ENCODE measurements at places on chromosomes 4 and X. TPM values are rescaled to one million over a fixed set of nuclear protein-coding genes. Genes with fewer than 3 reads are reported as not detected.

- no peaks in the 10 kb centered on the region for H3K27me3 ChIP-seq
- no peaks in the 10 kb centered on the region for H3K36me3 ChIP-seq
- H3K4me3 ChIP-seq, result peak overlapping the region; percentile 90
- H3K27ac ChIP-seq, result peak overlapping the region; percentile 0
- DNase-seq, result peak; percentile 49
Observed at GRCh38 chrX:154751203-154751668, 359 bp upstream of the GAB3 start.

DNA sequence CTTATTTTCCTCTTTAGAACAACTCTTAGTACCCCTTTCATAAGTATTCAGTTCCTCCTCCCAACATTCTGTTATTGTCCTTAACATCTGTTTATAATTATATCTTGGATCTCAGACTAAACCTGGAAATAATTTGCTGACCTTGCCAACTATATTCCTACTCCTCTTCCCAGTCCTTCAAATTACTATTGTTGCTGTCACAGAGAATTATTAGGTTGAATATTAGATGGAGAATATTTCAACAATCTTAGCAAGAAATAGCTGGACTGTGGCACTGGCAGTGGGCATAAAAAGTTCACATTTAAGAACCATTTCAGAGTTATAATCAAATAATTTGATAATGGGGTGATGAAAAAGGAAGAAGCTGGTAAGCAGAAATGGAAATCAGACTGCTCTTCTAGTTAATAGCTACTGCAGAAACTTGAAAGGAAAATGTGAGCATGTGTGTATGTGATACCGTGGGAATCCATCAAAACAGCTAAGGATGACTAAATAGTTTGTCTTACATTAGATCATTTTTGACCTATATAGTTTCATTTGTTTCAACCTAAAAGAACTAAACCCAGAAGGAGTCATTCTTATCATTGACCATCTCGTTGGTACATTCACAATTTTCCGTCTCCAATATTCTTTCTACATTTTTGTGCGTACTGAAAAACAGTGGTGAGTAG is 43.3 kb upstream of the PRDM8 start:
- no peaks in the 10 kb centered on the region for H3K27me3 ChIP-seq
- peaks cover 10% of the 10 kb centered on the region for H3K36me3 ChIP-seq
- DNase-seq, result no peak
- no peaks in the 10 kb centered on the region for H3K4me1 ChIP-seq

DNA sequence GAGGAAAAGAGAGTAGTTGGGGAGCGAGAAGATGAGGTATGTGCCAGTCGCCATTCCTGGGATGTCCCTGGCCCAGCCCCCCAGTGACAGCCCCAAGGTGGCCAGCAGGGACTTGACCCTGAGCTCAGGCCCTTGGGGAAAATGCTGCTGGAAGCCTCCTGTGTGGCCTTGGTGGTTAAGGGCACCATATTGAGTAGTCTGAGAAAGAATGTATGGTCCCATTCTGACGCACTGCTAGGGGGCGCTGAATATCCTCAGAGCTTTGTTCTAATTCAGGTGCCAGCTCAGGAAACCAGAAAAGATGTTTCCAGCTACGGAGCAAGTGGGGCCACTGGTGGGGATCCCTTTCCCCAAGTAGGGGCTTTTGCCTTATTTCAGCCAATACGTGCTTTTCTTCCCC is 14.0 kb upstream of the UBA6 start:
- H3K4me1 ChIP-seq, result peaks cover 4% of the 10 kb centered on the region
- no peaks in the 10 kb centered on the region for H3K27me3 ChIP-seq
- H3K27ac ChIP-seq, result peak overlapping the region; percentile 58
- H3K36me3 ChIP-seq, result no peaks in the 10 kb centered on the region
- H3K4me3 ChIP-seq, result peak overlapping the region; percentile 29

- no peak overlapping the region for H3K4me3 ChIP-seq
- H3K27me3 ChIP-seq, result no peaks in the 10 kb centered on the region
- H3K27ac ChIP-seq, result no peak overlapping the region
- H3K36me3 ChIP-seq, result peaks cover 7% of the 10 kb centered on the region
- no peak for DNase-seq
Observed at GRCh38 chr4:10606483-10607155, 77.9 kb downstream of the CLNK start.

DNA sequence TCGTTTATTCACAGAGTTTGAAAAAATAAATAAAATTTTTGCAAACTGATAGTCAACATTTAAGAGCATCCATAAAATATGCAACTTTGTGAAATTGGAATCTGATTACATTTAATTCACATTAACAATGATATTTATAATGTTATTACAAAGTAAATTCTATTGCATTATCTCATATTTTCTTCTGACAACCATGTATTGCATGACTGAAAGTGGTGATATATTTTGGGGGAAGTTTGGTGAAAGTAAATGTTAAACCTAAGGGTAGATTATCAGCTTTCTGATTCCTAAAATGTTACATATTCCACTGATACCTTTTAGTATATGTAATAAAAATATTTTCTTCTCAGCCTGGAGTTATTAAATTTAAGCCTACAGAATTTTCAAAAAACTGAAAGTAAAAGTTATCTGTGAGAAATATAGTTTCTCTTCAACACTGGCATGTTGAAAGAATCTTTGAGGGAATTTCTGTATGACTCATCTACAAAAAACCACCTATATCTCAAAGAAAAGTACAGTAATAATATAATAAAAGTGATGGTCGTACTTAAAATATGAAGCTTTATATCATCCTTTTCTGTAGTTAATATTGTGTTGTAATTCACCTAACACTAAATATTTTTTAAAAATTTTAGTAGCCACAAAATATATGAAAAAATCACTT is 1179.6 kb upstream of the PCDH7 start:
- H3K27ac ChIP-seq, result no peak overlapping the region
- H3K27me3 ChIP-seq, result no peaks in the 10 kb centered on the region
- no peaks in the 10 kb centered on the region for H3K4me1 ChIP-seq
- DNase-seq, result no peak
- H3K4me3 ChIP-seq, result no peak overlapping the region
- H3K36me3 ChIP-seq, result no peaks in the 10 kb centered on the region

- peaks cover 6% of the 10 kb centered on the region for H3K4me1 ChIP-seq
- H3K36me3 ChIP-seq, result no peaks in the 10 kb centered on the region
- no peak for DNase-seq
- H3K4me3 ChIP-seq, result no peak overlapping the region
- no peak overlapping the region for H3K27ac ChIP-seq
- H3K27me3 ChIP-seq, result peaks cover 9% of the 10 kb centered on the region
Observed at GRCh38 chr4:80094191-80094590, 21.2 kb upstream of the ANTXR2 start.

DNA sequence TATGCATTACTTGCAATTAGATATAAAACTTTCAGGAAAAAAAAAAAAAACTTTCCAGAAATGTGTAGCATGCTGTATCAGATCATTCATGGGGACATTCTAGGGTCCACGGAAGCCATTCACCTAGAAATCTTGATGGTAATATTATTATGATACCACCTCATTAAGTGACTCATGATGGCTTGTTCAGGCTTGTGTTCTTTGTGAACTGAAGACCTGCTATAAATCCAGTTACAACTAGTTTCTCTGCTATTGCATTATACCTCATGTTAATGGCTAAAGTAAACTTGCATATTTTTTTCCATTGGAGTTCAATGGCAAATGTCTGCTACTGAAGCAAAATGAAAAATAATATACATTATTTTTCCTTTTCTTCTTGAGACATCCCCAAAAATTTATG is 35.3 kb upstream of the PTPN13 start:
- no peak overlapping the region for H3K4me3 ChIP-seq
- no peak for DNase-seq
- H3K27me3 ChIP-seq, result peaks cover 6% of the 10 kb centered on the region
- no peak overlapping the region for H3K27ac ChIP-seq
- H3K36me3 ChIP-seq, result no peaks in the 10 kb centered on the region
- no peaks in the 10 kb centered on the region for H3K4me1 ChIP-seq

GRCh38 chr4:168618577-168619265 is 121.9 kb downstream of the PALLD start:
- no peak overlapping the region for H3K4me3 ChIP-seq
- no peak overlapping the region for H3K27ac ChIP-seq
- peaks cover 19% of the 10 kb centered on the region for H3K27me3 ChIP-seq

- no peak for DNase-seq
- no peaks in the 10 kb centered on the region for H3K27me3 ChIP-seq
- H3K4me1 ChIP-seq, result no peaks in the 10 kb centered on the region
- H3K27ac ChIP-seq, result no peak overlapping the region
- H3K36me3 ChIP-seq, result no peaks in the 10 kb centered on the region
Observed at GRCh38 chr4:130703211-130703935, 1607.4 kb downstream of the C4orf33 start.

- no peaks in the 10 kb centered on the region for H3K36me3 ChIP-seq
- no peaks in the 10 kb centered on the region for H3K27me3 ChIP-seq
- DNase-seq, result no peak
- H3K4me3 ChIP-seq, result peak overlapping the region; percentile 22
Observed at GRCh38 chr4:1676605-1677525, 7.2 kb downstream of the FAM53A start.

GRCh38 chr4:48832571-48832970 is 1.7 kb downstream of the OCIAD1 start:
- H3K27ac ChIP-seq, result no peak overlapping the region
- DNase-seq, result no peak
- H3K27me3 ChIP-seq, result no peaks in the 10 kb centered on the region
- H3K4me1 ChIP-seq, result peaks cover 19% of the 10 kb centered on the region
- H3K4me3 ChIP-seq, result peak overlapping the region; percentile 41

- DNase-seq, result no peak
- no peaks in the 10 kb centered on the region for H3K4me1 ChIP-seq
- no peak overlapping the region for H3K4me3 ChIP-seq
- no peaks in the 10 kb centered on the region for H3K36me3 ChIP-seq
- no peaks in the 10 kb centered on the region for H3K27me3 ChIP-seq
Observed at GRCh38 chrX:42096265-42096920, 173.0 kb upstream of the CASK start.

- no peaks in the 10 kb centered on the region for H3K4me1 ChIP-seq
- H3K27me3 ChIP-seq, result peaks cover under 1% of the 10 kb centered on the region
- no peak overlapping the region for H3K4me3 ChIP-seq
- no peak overlapping the region for H3K27ac ChIP-seq
Observed at GRCh38 chr4:163251204-163251603, 81.2 kb downstream of the NPY1R start.

- no peaks in the 10 kb centered on the region for H3K36me3 ChIP-seq
- no peaks in the 10 kb centered on the region for H3K4me1 ChIP-seq
- DNase-seq, result no peak
Observed at GRCh38 chr4:20326977-20327376, 75.3 kb downstream of the SLIT2 start.

DNA sequence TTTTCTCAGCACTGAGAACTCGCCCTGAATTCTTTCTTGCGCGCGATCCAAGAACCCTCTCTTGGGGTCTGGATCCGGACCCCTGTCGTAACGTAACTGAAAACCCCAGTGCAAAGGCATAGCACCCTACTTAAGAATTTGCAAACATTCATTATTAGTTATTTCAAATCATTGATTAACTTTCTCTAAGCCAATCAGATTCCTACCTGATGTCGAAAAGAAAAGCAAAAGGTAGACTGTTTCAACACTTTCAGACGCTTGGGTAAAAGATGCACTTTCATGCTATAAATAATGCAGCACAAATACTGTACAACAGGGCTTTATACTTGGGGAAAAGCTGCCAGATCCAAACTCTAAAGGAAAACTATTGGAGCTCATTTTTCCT is 817 bp upstream of the WDR19 start:
- peaks cover 12% of the 10 kb centered on the region for H3K4me1 ChIP-seq
- peak overlapping the region; percentile 74 for H3K27ac ChIP-seq
- no peak for DNase-seq
- no peaks in the 10 kb centered on the region for H3K36me3 ChIP-seq

- no peak for DNase-seq
- no peak overlapping the region for H3K4me3 ChIP-seq
- no peaks in the 10 kb centered on the region for H3K4me1 ChIP-seq
- H3K27me3 ChIP-seq, result no peaks in the 10 kb centered on the region
- H3K27ac ChIP-seq, result no peak overlapping the region
Observed at GRCh38 chr4:146407669-146408084, 114.1 kb downstream of the SLC10A7 start.

GRCh38 chr4:14269824-14270223 is 642.3 kb upstream of the BOD1L1 start:
- H3K27ac ChIP-seq, result peak overlapping the region; percentile 16
- no peaks in the 10 kb centered on the region for H3K27me3 ChIP-seq
- no peak overlapping the region for H3K4me3 ChIP-seq
- H3K4me1 ChIP-seq, result peaks cover 22% of the 10 kb centered on the region
- DNase-seq, result peak; percentile 12
- no peaks in the 10 kb centered on the region for H3K36me3 ChIP-seq

GRCh38 chrX:101415180-101416145 is 7.4 kb downstream of the HNRNPH2 start:
- peaks cover 43% of the 10 kb centered on the region for H3K4me1 ChIP-seq
- DNase-seq, result peak; percentile 61
- H3K4me3 ChIP-seq, result no peak overlapping the region
- peaks cover 6% of the 10 kb centered on the region for H3K36me3 ChIP-seq
- peak overlapping the region; percentile 74 for H3K27ac ChIP-seq
- peaks cover 21% of the 10 kb centered on the region for H3K27me3 ChIP-seq

DNA sequence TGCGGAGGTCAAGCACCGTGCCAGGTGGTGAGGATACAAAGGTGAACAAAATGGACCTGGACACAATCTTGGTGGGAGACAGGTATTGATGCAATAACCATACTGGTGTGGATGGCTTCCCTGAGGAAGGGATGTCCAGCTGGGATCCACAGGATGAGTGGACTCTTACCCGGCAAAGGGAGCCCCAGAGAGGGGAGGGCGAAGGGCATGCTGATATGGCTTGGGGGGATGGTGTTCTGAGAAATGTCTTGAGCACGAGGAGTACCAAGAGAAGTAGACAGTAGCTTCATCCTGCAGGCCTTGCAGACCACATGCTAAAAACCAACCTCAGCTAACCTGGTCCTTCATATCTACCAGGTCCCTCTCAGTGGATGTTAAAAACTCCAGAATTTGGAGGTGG is 220.8 kb downstream of the NWD2 start:
- H3K27ac ChIP-seq, result no peak overlapping the region
- peaks cover 9% of the 10 kb centered on the region for H3K27me3 ChIP-seq
- no peak overlapping the region for H3K4me3 ChIP-seq
- H3K36me3 ChIP-seq, result no peaks in the 10 kb centered on the region
- H3K4me1 ChIP-seq, result peaks cover 8% of the 10 kb centered on the region

- no peaks in the 10 kb centered on the region for H3K4me1 ChIP-seq
- no peaks in the 10 kb centered on the region for H3K36me3 ChIP-seq
- DNase-seq, result no peak
- H3K4me3 ChIP-seq, result no peak overlapping the region
Observed at GRCh38 chr4:156495836-156496235, 475.8 kb downstream of the PDGFC start.

SPARCL1 gene
- not detected for polyA plus RNA-seq

MTTP gene
- polyA plus RNA-seq, result not detected

KLHL13 gene
- polyA plus RNA-seq, result not detected

FATE1 gene
- not detected for polyA plus RNA-seq

DCHS2 gene
- polyA plus RNA-seq, result 0.08 TPM

EDA gene
- polyA plus RNA-seq, result not detected

GAGE12F gene
- not detected for polyA plus RNA-seq

CORIN gene
- 0.12 TPM for polyA plus RNA-seq

HSFX3 gene
- polyA plus RNA-seq, result not detected

SPANXA1 gene
- not detected for polyA plus RNA-seq

FAM133A gene
- polyA plus RNA-seq, result not detected

SHOX gene
- polyA plus RNA-seq, result not detected

RRH gene
- not detected for polyA plus RNA-seq

MAGEC2 gene
- not detected for polyA plus RNA-seq

Measured in naive B cell (primary cell).